ENCODE measurements at places on chromosomes 3 and 15. TPM values are rescaled to one million over a fixed set of nuclear protein-coding genes. Genes with fewer than 3 reads are reported as not detected.

KNG1 gene
- total RNA-seq: not detected

GASK1A gene
- 0.94 TPM for total RNA-seq

LTF gene
- not detected for total RNA-seq

ROPN1 gene
- not detected for total RNA-seq

EPHB1 gene
- 0.59 TPM for total RNA-seq

UBAP1L gene
- 0.53 TPM for total RNA-seq

SMCO1 gene
- not detected for total RNA-seq

TTC21A gene
- 2.0 TPM for total RNA-seq

CCDC54 gene
- total RNA-seq: not detected

GPR156 gene
- total RNA-seq: 0.23 TPM

BFSP2 gene
- total RNA-seq: not detected

ANKUB1 gene
- total RNA-seq: not detected

SLC9C1 gene
- 0.70 TPM for total RNA-seq

SNX22 gene
- total RNA-seq: 0.23 TPM

CHDH gene
- total RNA-seq: under 0.01 TPM

FOXB1 gene
- not detected for total RNA-seq

EFL1 gene
- 17.9 TPM for total RNA-seq

TIMP4 gene
- total RNA-seq: 3.4 TPM

B3GALNT1 gene
- 8.2 TPM for total RNA-seq

FGF7 gene
- 5.2 TPM for total RNA-seq

SEMA5B gene
- total RNA-seq: under 0.01 TPM

RASL12 gene
- total RNA-seq: 4.1 TPM

CCDC33 gene
- 0.60 TPM for total RNA-seq

BNC1 gene
- total RNA-seq: 0.47 TPM

POPDC2 gene
- total RNA-seq: 0.15 TPM

LYZL4 gene
- 0.23 TPM for total RNA-seq

C3orf49 gene
- total RNA-seq: not detected

GOLGA6L24 gene
- not detected for total RNA-seq

ZNF80 gene
- total RNA-seq: not detected

MORC1 gene
- total RNA-seq: not detected

LOXL1 gene
- 130 TPM for total RNA-seq

SPINK8 gene
- total RNA-seq: not detected

CNTN4 gene
- 0.12 TPM for total RNA-seq

EIF2A gene
- 127 TPM for total RNA-seq

AMT gene
- 0.60 TPM for total RNA-seq

CYFIP1 gene
- total RNA-seq: 85.9 TPM

SOX2 gene
- not detected for total RNA-seq

NKIRAS1 gene
- total RNA-seq: 17.8 TPM

TLE3 gene
- total RNA-seq: 20.4 TPM

ADCY5 gene
- 0.23 TPM for total RNA-seq

BCL2A1 gene
- total RNA-seq: not detected

PAQR5 gene
- total RNA-seq: 0.15 TPM

KCNMB3 gene
- total RNA-seq: 1.3 TPM

SYNM gene
- 2.4 TPM for total RNA-seq

GOLGA6L7 gene
- total RNA-seq: not detected

ABTB1 gene
- total RNA-seq: 5.8 TPM

TJP1 gene
- 42.8 TPM for total RNA-seq

ADGRG7 gene
- total RNA-seq: 0.12 TPM

NOX5 gene
- total RNA-seq: 0.12 TPM

BMF gene
- total RNA-seq: 4.1 TPM

SRGAP3 gene
- total RNA-seq: 1.4 TPM

SERPINI1 gene
- 1.4 TPM for total RNA-seq

RHOA gene
- 402 TPM for total RNA-seq
